ENCODE measurements at places on chromosomes 11 and 22.

- DNase-seq, result no peak
These were observed 213.6 kb upstream of the SESN3 start for GRCh38 chr11:95444309-95445241.

DNA sequence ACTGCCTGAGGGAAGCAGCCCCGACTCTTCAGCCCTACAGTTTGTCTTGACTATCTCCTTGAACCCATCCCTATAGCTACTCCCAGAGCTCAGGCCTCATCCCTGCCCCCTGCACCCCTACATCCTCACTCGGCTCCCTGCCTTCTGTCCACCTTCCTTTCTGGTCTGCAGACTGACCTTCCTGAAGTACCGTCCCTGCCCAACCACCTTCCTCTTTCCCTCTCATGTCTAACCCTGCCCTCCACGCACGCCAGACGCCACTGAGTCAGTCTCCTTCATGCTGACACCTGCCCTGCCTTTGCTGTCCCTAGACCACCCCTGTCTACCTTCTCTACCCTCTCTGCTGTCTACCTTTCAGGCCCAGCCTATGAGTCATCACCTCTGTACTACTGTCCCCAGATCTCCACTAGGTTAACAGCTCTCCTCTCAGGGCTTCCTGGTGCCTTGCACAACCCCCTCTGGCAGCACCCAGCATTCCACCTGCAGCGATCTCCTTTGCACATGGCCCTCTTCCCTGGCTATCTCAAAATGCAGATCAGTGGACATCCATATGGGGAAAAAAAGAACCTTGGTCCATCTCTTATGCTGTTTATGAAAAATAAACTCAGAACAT is 8.9 kb downstream of the KCTD21 start:
- DNase-seq, result no peak

- DNase-seq, result no peak
These were observed 78.8 kb downstream of the LINC01488 start for GRCh38 chr11:69560141-69560790.

GRCh38 chr11:78223320-78223954 is 34.7 kb downstream of the USP35 start:
- no peak for DNase-seq

DNA sequence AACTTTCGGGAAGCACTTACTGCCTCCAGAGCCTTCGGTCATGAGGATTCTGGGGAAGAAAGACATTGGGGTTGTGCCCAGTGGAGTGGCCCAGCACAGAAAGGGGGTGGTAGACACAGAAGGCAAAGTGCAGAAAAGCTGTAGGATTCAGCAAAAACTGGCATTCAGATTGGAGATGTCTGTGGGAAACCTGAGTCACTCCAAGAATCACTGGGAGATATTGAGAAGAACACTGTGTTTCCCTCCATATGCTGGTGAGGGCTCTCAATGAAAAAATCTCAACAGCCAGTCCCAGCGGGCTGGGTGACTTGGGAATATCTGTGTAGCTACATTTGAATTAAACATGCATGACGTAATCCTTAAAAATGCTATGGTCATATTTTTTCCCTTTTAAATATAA is 61.2 kb upstream of the RCN1 start:
- DNase-seq, result no peak

DNA sequence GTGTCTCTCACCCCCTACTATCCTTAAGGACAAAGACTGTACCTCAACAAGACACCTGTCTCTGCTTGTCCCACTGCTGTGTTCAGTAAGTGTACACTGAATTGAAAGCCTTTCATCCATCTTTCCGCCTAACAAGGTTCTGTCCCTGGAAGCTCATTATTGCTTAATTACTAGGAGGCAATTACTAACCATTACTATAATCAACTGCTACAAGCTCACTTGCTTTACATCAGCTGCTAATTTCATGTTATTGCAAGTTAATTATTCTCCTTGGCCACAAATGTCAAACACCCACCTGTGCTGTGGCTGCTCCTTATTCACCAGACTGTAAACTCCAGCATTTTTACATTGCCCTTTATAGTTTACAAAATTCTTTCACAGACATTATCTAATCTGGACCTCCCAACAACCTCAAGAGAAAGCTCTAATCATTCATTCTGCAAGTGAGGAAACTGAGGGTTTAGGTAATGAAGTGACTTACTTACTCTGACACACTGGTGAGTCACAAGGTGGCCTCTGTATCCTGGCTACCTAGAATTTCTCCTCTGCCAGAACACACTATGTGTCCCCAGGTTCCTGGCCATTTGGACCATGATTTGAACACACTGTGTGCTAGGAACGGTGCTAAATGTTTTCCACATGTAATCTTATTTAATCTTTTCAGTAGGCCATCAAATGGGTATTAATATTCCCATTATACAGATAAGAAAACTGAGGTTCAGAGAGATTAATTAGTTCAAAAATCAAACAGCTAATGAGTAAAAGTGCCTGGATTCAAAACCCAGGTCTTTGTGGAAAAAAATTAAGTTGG is 66.7 kb downstream of the RAB30 start:
- DNase-seq, result no peak
